RKO (cell line): ENCODE measurements at places on chromosomes 2 and 18.

- no peak for DNase-seq
These were observed 162.4 kb downstream of the ZNF521 start for GRCh38 chr18:25189391-25190185.

- no peak for DNase-seq
These were observed 24.0 kb upstream of the DSEL start for GRCh38 chr18:67540559-67540958.

- no peak for DNase-seq
These were observed 1850.9 kb upstream of the LRRTM1 start for GRCh38 chr2:82155469-82155868.

DNA sequence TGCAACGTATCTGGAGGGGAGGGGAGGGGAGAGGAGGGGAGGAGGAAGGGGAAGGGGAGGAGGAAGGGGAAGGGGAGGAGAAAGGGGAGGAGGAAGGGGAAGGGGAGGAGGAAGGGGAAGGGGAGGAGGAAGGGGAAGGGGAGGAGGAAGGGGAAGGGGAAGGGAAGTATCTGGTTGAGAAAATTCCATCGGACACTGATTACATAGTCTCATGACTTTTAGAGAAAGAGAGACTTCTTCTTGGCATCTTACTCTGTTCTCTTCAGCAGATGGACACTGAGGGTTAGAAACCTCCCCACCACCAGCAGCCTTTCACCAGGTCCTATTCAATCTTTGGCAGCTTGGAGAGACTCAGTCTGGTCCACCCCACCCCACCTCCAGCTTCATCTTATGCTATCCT is 296.3 kb downstream of the TNS1 start:
- no peak for DNase-seq

- no peak for DNase-seq
These were observed 9.7 kb downstream of the PDCD1 start for GRCh38 chr2:241848761-241849615.

- DNase-seq, result peak; percentile 36
These were observed 9.1 kb upstream of the DAW1 start for GRCh38 chr2:227862227-227862740.

DNA sequence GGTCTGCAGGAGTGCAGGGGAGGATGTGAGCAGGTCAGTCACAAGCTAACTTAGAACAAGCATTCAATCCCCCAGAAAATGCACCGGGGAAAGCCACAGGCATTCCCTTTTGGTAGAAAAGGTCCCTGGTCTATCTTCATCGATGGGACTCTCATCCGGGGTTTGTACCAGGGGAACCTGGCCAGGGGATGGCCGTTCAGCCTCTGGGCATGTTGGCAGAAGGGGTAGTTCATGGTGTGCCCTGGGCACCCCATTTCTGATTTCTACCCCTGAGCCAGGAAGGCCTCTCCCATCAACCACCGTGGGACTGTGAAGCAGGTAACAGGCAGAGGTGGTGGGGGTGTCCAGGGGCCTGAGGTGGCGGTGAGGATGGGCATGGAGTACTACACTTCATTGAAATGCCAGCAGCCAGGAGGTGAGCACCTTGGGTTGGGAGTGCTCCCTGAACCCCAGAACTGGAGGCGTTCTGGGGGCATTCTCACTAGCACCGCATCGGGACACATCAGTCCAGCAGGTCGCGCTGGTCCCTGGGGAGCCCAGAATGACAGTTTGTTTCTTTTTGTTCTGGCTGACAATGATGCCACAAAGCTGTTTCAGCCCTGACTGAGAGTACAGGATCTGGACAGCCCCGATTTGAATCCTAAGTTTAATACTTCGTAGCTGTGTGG is 172.3 kb downstream of the SMAD7 start:
- no peak for DNase-seq

DNA sequence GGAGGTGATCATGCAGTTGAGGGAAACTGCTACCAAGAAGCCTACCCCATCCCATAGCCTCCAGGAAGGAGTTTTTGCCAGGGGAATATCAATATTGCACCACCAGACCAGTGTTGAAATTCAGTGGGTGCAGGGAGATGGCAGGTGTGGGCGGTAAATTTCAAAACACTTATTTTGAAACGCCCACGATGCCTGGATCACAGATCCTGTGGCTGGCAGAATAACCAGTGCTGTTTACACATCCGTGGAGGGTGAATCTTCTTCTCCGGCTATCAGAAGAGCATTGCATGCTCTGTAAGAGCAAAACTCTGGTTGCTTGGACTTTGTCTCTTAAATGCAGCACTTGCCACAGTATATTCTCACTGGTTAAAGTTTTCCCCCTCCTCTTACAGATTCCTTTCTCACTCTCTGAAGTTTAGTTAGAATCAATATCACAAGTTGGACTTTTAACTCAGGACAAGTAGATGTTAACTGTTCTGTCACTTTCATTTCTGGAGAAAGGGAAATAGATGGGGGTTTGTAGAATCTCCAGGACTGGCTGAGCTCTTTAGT is 70.5 kb upstream of the ZCCHC2 start:
- DNase-seq, result no peak

DNA sequence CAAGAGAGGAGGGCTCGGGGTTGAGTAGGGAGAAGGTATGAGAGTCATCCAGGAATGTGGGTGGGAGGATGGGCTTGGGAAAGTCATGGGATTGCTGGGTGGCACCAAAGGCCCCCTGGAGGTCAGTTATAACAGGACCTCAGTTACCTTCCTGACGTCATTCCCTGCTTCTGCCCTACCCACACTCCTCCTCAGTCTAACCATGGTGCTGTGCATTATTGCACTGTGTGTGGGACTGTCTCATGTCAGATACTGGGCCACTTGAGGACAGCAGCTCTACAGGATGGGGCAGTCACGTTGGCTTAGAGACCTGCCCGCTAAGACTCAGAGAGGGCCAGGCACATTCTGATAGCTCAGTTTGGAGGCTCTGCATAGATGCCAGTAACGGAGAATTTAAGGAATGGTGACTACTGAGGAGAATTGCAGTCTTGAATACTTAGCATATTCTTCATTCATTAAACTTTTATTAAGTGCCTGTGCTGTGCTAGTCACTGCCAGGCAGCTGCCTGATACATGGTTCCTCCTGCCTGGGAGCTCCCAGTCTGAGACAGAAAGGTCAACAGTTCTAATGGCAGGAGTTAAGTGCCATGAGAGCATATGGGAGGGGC is 90.5 kb downstream of the LAMA3 start:
- DNase-seq, result peak; percentile 35

GRCh38 chr2:165376571-165376975 is 92.9 kb upstream of the CSRNP3 start:
- no peak for DNase-seq

GRCh38 chr2:237429753-237430152 is 15.8 kb upstream of the COL6A3 start:
- no peak for DNase-seq

- DNase-seq, result no peak
These were observed 124.8 kb upstream of the NYAP2 start for GRCh38 chr2:225274751-225275150.

DNA sequence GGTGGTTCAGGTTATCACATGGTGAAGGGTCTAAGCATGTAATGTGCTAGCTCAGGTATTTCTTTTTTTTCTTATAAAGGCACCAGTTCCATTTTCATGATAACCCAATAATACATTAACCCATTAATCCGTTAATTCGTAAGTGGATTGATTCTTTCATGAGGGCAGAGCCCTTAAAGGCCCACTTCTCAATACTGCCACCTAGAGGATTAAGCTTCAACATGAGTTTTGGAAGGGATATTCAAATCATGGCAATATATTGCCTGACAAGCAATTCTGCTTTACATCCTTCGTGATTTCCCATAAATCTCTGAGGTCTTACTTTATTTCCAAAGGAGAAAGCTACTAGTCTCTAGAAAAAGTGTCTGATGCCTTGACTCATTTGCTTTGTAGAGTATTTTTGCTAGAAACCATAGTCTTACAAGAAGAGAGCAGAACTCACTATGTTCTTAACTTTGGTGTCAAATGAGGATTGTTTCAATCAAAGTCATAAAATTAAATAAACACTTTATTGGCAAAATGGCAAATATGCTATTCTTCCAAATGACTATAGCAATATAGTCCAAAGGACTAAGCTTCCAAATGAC is 271.3 kb downstream of the KCNS3 start:
- peak; percentile 54 for DNase-seq
